ENCODE measurements at places on chromosomes 4 and X.

GRCh38 chr4:142307857-142308256, 538.2 kb downstream of the INPP4B start:
- DNase-seq = no peak

GRCh38 chr4:138090150-138090917, 151.8 kb downstream of the SLC7A11 start:
- no peak for DNase-seq

GRCh38 chr4:133839326-133839725, 362.3 kb downstream of the PABPC4L start:
- no peak for DNase-seq

DNA sequence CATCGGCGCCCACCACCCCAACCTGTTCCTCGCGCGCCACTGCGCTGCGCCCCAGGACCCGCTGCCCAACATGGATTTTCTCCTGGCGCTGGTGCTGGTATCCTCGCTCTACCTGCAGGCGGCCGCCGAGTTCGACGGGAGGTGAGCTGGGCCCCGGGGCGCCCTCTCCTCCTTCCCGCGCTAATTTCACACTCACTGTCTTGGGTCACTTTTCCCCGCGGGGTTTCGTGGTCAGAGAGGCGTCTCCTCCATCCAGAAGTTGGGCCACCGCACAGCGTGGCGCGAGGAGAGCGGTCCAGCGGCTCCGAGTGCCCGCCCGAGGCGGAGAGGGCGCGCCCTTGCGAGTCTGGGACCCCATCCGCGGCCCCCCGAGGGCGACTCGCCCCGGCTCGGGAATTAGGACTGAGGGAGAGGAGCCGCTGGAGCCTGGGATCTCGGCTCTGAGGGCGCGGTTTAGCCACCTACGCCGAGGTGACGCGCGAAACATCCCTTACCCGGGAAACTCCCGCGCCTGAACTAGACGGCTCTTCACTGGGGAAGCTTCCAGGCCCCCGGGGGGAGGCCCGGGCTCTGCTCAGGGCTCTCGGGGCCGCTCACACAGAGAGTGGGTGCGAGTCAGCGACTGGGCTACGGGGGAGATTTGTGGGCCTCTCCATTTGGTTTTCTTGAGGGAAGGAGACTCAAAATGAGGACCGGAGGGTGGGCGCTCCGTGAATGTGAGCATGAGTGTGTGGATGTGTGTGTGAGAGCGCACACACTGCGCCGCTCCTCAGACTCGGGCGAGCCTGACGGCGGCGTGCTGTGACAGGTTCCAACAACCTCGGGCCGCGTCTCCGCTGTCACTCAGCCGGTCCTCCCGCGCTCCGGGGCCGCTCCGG, 551 bp downstream of the NPNT start:
- DNase-seq = no peak

GRCh38 chr4:106676173-106676921, 307.8 kb upstream of the GIMD1 start:
- no peak for DNase-seq

DNA sequence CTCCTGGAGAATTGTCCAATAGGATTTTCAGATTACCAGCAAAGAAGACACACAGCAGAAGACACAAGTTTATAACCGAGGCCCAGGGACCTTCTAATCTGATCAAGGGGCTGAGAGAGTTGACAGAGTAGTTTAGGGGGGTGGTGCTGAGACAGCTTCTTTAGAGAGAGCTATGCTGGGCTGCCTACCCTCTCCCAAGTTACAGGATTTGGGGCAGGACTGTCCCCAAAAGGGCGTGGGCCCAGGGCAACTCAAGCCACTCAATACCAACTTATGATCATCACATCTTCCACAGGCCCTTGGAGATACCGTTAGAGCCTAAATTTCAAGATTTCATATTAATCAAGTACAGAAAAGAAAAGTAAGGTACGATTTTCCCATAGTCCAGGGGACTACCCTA, 43.0 kb downstream of the PDHA1 start:
- DNase-seq = no peak

- DNase-seq = no peak
These were observed 156.5 kb upstream of the ETNPPL start for GRCh38 chr4:108919226-108919893.

DNA sequence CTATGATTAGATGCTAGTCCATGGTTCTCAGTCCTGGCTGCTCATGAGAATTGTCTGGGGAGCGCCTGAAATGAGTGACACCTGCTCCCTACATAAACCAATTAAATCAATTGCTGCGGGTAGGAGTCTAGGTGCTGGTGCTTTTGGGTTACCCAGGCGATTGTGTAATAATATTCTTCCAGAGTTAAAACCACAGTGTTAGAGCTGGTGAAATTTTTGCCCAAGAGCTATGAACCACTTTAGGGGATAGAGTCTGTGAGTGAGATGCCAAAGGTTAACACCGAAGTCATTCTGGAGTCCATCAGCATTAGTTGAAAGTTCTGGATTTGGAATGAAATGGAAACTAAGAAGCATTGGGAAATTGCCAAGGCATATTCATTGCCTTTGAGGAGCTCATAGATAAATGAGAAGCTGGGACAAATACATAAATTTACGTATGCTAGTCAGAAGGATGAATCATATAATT, 15.3 kb downstream of the PDK3 start:
- DNase-seq = no peak

DNA sequence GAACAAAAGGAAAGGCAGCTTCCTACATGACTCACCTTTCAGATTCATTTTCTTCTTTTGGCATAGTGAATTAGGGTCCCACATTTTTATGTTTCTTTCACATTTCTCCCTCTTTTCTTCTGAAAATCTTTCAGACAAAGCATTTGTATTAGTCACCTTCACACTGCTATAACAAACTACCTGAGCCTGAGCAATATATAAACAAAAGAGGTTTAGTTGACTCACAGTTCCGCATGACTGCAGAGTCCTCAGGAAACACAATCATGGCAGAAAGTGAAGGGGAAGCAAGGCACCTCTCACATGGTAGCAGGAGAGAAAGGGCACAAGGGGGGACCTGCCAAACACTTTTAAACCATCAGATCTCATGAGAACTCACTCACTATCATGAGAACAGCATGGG, 36.9 kb downstream of the MAGEA9 start:
- DNase-seq = no peak

DNA sequence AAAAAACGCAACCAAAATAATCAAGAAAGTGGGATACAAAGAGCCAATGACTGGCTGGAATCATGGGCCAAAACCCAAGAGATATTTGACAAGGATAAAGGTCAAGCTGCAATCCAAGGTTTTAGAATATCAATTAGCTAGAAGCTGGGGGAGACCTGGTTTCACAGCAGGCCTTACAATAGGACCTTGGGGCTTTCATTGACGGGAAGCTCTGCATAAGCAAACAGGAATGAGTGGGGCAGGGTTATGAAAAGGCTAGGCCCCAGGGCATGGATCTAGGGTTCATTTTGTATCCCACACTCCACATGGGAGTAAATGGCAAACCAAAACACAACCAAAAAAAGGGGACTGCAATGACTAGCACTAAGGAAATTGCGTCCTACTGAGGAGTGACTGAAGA, 215.3 kb downstream of the HS6ST2 start:
- no peak for DNase-seq

DNA sequence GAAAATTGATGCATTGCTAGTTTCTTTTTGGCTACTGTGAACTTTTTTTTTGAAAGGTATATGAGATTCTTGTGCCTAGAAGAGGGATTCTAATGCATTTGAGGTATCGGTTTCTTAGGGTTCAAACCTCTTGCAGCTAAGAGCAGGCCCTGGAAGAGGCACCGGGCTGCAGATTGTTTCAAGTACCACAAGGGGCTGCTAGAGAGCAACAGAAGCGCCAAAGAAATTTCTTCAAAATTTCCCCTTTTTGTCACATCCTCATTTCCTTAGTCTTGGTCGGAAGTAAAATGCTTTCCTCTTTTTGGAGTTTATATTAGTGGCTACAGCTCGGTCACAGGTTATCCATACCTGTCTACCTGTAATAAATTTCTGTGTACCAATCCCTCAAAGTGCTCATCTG, 89.8 kb downstream of the PDGFRA start:
- DNase-seq = no peak

All from stimulated activated CD8-positive, alpha-beta memory T cell treated with anti-CD3 and anti-CD28 coated beads, Interleukin-4, amount 100 ng/mL, for 1 hour (primary cell).